ENCODE measurements at places on chromosomes 7 and 10. TPM values are rescaled to one million over a fixed set of nuclear protein-coding genes. Genes with fewer than 3 reads are reported as not detected.

DNAH11 gene
- under 0.01 TPM for total RNA-seq

GRCh38 chr10:6986927-6987326 lies 406.9 kb upstream of the PRKCQ start:
- no peak for DNase-seq

DNA sequence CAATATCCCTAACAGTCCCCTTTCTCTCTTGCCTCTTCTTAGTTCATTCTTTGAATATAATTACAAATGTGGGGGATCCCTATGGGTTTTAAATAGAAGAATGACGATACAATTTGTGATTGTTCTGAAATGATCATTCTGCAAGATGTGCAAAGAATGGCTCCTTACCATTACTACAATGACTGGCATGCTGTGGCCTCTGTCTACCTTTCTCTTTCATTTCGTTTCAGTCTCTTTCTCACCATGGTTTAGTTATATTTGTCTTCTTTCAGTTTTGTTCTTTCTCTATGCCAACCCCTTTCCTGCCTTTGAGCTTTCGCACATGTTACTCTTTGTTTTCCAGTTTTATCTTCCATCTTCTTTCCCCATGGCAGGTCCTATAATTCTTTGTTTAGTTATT lies 176.5 kb downstream of the SUGCT start:
- no peak for DNase-seq

DNA sequence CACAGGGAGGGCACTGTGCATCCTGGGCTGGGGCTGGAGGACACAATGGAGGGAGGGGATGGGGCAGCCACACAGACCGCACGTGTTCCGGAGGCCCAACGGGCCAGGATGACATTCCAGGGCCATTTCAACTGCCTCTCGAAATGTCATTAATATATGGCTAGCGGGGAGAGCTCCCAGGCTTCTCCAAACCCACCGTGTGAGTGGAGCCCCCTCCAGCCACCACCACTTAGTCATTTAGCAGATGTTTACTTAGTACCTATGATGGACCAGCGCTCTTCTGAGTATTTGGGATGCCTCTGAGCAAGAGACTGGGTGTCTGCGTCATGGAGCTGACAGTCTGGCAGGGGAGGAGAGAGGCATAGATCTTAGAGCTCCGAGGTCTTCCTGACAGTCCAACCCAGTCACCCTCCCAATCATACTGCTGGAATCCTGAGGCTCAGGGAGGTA lies 107.3 kb downstream of the ZMIZ1 start:
- DNase-seq = no peak

CALD1 gene
- total RNA-seq = 230 TPM

TRIM73 gene
- total RNA-seq = 0.83 TPM

- no peak for DNase-seq
These were observed 70.8 kb downstream of the HIP1 start for GRCh38 chr7:75667938-75668337.

DNA sequence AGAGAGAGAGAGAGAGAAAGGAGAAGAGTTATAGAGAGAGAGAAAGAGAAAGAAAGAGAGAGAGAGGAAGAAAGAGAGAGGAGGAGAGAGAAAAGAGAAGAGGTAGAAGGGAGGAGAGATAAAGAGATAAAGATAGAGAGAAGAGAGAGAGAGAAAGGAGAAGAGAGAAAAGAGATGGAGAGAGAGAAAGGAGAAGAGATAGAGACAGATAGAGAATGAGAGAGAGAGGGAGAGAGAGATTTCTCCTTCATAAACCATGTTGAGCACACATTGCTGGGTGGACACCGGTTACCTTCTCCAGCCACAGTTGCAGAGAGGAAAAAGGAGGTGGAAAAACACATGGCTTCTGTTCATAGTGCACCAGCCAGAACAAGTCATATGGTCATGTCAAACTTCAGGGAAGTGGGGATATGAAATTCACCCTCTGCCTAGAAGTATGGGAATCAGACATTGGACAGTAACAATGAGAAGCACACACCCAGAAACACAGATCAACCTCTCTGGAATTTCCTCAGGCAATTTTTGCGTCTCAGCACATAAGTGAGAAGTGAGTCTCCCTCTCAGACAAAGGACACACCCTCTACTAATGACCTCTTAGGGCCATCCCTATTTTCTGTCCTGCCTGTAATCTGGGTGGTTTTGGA lies 172.5 kb upstream of the SVIL start:
- DNase-seq = peak; percentile 69

All from LHCN-M2 (cell line).